ENCODE measurements at places on chromosomes 7 and 10. TPM values are rescaled to one million over a fixed set of nuclear protein-coding genes. Genes with fewer than 3 reads are reported as not detected.

- DNase-seq, result peak; percentile 48
These were observed 452 bp downstream of the ATE1 start for GRCh38 chr10:121927318-121927840.

GRCh38 chr10:124057601-124058000, 35.8 kb downstream of the CHST15 start:
- DNase-seq, result no peak

Gene SSC4D
- 0.57 TPM for total RNA-seq

Gene STARD3NL
- 25.7 TPM for total RNA-seq

Gene GDF2
- not detected for total RNA-seq

Measured in activated naive CD4-positive, alpha-beta T cell treated with anti-CD3 and anti-CD28 coated beads for 36 hours (primary cell).